ENCODE measurements at places on chromosomes 13 and 19.

DNA sequence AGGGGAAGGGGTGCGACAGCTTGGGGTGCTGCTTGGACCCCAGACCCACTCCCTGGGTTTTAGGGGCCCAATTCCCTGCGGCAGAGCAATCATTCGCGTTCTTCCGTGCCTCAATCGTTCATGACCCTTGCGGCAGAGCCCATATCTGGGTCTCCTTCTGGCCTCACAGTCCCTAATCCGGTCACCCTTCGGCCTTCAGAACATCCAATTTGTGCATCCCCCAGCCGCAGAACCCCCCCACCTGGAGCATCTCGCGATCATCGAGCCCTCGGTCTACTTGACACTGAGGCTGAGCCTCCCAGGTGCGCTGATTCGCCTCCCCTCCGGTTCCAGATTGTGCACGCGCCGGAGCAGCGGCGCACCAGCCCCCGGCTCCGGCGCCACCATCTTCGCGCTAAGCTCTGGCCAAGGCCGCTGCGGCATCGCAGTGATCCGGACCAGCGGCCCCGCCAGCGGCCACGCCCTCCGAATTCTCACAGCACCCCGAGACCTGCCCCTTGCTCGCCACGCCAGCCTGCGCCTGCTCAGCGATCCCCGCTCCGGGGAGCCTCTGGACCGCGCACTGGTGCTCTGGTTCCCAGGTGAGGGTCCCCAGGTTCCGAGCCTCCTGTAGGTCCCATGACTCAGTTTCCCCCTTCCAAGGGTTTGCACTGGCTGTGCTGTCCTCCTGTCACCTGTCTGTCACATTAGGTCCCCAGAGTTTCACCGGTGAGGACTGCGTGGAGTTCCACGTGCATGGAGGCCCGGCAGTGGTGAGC lies 501 bp downstream of the GTPBP3 start:
- no peak for DNase-seq

- DNase-seq = no peak
These were observed 1846.5 kb downstream of the OLFM4 start for GRCh38 chr13:54875111-54875510.

DNA sequence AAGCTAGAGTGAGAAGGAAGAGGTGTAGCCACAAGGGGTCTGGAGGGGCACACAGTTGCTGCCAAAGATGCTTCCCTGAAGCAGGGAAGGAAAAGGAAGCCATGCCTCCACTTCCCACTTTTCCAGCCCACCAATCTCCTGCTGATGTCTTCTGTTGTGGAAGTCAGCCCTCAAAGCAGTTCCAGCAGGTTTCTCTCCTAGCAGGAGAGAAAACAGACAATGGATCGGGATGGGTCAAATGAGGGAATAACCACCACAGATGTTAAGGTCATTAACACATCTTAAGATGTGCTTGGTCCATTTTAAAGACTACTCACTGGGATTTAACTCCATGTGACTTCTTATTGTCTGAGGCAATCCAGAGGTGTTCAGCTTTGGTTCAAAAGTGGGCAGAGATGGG lies 284.1 kb upstream of the SOX21 start:
- no peak for DNase-seq

- no peak for DNase-seq
These were observed 79.7 kb downstream of the STARD13 start for GRCh38 chr13:33205804-33206221.

GRCh38 chr13:46087481-46087880 lies 17.4 kb downstream of the CPB2 start:
- DNase-seq = no peak

GRCh38 chr13:30569901-30570576 lies 47.7 kb upstream of the USPL1 start:
- no peak for DNase-seq

GRCh38 chr13:73069206-73069805 lies 10.5 kb downstream of the KLF5 start:
- no peak for DNase-seq

DNA sequence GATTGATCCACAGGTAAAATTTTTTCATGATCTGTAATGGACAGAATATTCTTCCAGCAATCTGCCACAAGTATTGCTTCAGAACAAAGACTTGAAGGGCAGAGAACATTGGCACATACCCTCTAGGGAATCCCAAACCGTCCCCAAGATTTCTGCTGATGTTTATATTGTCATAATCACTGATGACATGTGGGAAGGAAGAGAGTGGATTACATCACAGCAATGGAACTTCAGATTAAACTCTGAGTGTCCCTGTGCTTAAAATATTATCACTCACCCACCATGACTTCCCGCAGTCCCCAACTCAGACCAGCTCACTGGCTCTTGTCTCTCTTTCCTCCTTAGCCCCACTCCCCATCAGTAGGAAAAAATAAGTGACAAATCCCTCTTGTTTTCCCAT lies 8.5 kb upstream of the TPT1 start:
- no peak for DNase-seq

GRCh38 chr19:245457-245856 lies 45.7 kb downstream of the PLPP2 start:
- DNase-seq = no peak

GRCh38 chr19:16586991-16587832 lies 15.0 kb upstream of the SLC35E1 start:
- peak; percentile 62 for DNase-seq

GRCh38 chr13:44347301-44347700 lies 26.3 kb upstream of the SERP2 start:
- no peak for DNase-seq

GRCh38 chr19:6769006-6769619 lies 1.9 kb upstream of the SH2D3A start:
- no peak for DNase-seq

GRCh38 chr13:50484472-50485113 lies 358.9 kb downstream of the DLEU7 start:
- DNase-seq = no peak
